ENCODE measurements at places on chromosomes 16 and 17.

GRCh38 chr17:5826384-5826783, 242.1 kb upstream of the NLRP1 start:
- no peak for DNase-seq

DNA sequence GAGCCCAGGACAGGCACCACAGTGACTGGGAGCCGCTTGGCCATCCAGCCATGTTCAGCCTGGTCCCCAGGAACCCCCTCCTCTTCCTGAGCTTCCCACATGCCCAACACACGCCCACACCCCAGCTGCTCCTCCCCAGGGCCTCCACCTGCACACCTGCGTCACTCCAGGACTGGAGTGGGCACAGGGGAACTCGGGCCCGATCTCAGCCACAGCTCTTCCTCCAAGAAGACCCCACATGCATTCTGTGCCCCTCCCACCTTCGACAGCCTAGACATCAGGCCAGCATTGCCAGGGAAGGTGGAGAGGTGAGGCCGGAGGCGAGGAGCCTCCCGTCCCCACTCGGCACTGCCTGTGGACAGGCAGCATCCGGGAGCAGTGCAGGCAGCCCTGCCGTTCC, 6.0 kb upstream of the VASN start:
- DNase-seq = no peak

GRCh38 chr16:50881956-50882355, 140.1 kb downstream of the CYLD start:
- DNase-seq = no peak

GRCh38 chr17:33902901-33903449, 352.1 kb upstream of the CCL2 start:
- no peak for DNase-seq

DNA sequence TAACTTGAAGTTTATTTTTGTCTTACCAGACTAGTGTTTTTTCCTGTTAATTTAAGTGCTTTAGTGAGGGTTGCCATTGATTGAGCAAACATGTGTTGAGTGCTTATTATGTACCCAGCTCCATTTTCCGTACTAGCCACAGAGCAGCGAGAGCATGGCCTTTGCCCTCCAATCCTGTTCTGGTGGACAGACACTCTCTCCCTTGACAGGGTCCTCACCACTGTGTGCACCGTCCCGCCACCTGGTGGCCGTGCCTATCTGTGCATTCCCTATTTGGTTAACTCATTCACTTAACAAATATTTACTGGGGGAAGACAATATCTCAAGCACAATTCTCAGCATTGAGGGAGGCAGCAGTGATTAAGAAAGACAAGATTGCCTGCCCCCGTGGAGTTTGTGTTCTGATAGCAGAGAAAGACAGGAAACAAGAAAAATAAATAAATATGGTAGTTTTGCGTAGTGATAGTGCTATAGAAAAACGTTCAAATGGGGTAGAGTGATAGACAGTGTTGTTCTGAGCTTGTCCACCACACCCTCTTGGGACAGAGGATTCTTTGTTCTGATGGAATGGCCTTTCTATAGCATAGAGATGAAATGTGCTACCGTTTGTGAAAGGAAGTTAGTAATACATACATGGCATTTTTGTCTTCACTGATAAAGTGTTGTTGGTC, 13.0 kb downstream of the CDH13 start:
- no peak for DNase-seq

Data from LNCaP clone FGC (cell line).